ENCODE measurements at places on chromosomes 16 and 17.

GRCh38 chr17:44081681-44082080, 11.1 kb downstream of the G6PC3 start:
- no peak for DNase-seq

DNA sequence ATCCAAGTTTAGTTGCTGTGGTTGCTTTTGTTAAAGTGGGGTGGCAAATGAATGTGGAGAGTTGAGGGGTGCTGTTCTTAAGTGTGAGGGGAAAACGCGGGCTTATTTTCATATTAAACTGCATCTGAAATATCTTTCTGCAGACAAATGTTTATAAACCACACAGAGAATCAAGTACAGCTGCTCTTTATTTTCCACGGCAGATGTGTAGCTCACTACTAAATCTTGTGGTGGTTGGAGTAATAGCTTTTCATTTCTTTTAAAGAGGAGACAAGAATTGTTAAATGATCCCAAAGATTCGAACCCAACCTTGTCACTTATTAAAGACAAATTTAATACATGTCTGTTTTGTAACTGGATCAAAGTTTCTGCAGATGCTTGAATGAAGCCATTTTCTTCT, 2.1 kb downstream of the CLTC start:
- no peak for DNase-seq

- no peak for DNase-seq
Measured at GRCh38 chr17:18185391-18185790, 1.8 kb downstream of the ALKBH5 start.

GRCh38 chr17:66585472-66585871, 249.4 kb upstream of the CACNG5 start:
- DNase-seq, result no peak

- peak; percentile 46 for DNase-seq
Measured at GRCh38 chr16:85519540-85520231, 93.4 kb upstream of the GSE1 start.

- DNase-seq, result no peak
Measured at GRCh38 chr16:83830769-83831455, 23.1 kb downstream of the HSBP1 start.

GRCh38 chr16:49108611-49109010, 173.0 kb downstream of the CBLN1 start:
- no peak for DNase-seq

DNA sequence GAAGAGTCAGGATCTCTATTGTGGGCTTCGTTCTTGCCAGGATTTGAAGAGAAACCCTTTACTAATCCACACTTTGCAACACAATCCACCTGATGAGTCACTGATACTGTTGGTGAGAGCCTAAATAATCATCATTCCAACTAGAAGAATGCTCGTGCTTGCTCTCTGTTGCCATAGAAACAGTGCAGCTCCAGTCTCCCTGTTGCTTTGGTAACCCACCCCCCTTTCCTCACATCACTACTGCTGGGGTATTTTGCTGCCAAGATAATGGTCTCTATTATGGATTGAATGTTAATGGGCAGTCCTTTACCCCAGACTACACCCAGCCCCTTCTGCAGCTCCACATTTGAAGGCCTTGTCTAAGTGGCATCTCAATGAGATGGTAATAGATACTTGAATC, 190.4 kb downstream of the ABCC12 start:
- no peak for DNase-seq

- DNase-seq, result peak; percentile 62
Measured at GRCh38 chr17:76547183-76547641, 7.4 kb downstream of the PRCD start.

DNA sequence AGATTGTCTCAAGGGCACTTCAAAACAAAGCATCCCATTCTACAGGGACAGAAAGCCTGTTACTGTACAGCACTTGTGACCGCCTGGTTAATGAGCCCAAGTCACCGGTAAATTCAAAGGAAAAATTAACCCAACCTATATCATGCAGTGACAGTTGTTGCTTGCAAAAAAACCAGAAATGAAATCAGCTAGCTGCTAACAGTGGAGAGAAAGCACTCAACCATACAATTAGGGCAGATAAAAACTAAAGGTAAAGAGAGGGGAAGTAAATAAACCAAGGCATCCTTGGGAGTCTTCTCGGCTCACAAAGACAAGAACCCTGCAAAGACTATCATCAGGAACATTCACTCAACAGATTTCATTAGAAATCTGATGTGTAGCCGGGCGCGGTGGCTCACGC, 5.9 kb downstream of the RETREG3 start:
- DNase-seq, result no peak

DNA sequence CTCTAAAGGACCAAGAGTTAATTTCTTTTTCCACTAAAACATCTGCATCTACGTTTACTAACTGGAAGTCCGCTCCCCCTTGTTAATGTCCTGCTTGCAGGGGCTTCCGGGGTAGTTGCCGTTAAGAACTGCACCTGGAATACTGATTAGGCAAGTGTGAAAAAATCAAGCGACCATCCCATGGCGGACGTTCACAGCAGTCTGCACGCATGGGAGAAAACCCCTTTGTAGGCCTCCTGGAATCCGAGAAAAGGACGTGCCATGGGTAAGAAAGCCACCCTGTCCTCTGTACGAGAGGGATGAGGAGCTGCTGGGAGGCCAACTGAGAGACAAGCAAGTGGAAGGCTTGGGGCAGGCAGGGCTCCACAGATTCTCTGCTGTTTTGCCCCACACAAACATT, 14.9 kb downstream of the SNN start:
- DNase-seq, result no peak

DNA sequence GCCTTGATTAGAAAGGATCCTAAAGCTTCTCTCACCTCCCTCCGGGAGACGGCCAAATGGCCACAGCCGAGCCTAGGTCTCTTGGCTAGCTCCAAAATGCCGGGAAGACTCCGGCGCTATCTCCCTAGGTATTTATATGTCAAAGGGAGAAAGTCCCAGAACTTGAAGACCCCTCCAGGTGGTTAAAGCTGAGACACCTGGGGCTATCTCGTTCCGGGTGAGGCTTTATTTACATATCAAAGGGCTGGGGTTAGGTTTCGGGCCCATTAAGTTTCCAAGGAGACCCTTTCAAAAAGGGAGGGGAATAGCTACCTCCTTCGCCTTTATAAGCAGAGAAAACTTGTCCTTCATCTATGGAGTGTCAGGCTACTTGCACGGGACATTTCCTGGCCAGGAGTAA, 70.9 kb upstream of the KIFC3 start:
- no peak for DNase-seq

All from effector memory CD8-positive, alpha-beta T cell (primary cell).